ENCODE measurements at places on chromosomes 3 and 15.

DNA sequence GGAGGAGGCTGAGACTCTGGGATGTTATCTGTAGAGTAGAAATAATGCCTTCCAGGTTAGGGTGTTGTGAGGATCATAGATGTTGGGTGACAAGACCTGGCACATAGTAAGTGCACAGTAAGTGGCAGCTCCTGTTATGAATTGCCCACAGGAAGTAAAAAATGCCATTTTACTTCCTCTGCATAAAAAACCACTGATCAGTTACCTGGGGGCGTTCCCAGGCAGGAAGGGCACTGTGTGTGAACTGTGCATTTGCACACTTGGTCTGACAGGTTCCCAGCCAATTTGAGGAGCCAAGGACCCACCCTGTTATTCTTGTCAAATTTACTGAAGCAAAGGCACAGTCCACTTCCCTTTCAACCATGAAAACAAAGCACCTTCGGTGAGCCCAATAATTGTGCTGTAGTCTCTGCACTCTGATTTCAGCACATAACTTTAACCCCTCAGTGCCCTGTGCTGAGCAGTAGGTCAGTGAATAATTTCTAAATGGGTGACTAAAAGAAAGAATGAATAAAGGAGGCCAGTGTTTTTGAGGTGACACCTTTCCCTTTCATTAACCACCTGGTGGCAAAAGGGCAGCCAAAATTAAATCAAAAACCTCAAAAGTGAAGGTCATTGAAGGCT, 85.8 kb upstream of the ARHGEF3 start:
- DNase-seq, result no peak

GRCh38 chr3:169215461-169216352, 447.8 kb downstream of the MECOM start:
- DNase-seq, result no peak

- no peak for DNase-seq
Measured at GRCh38 chr3:64739971-64740631, 52.3 kb upstream of the ADAMTS9 start.

DNA sequence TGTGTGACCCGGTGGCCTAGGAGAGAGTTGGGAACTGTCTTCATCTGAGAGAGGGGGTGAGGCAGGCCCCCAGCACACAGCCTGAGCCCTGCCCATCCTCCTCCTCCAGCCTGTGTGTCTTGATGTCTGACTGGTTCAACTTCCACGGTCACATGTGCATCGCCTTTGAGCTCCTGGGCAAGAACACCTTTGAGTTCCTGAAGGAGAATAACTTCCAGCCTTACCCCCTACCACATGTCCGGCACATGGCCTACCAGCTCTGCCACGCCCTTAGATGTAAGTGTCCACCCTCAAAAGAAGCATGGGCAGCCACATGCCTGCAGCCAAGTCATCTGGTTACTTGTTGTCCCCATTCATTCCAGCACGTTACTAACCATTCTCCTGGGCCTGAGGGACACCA, 10.1 kb downstream of the CLK3 start:
- DNase-seq, result no peak

GRCh38 chr3:28103861-28104260, 137.6 kb upstream of the CMC1 start:
- DNase-seq, result no peak

GRCh38 chr3:133237380-133237779, 162.5 kb upstream of the BFSP2 start:
- no peak for DNase-seq

DNA sequence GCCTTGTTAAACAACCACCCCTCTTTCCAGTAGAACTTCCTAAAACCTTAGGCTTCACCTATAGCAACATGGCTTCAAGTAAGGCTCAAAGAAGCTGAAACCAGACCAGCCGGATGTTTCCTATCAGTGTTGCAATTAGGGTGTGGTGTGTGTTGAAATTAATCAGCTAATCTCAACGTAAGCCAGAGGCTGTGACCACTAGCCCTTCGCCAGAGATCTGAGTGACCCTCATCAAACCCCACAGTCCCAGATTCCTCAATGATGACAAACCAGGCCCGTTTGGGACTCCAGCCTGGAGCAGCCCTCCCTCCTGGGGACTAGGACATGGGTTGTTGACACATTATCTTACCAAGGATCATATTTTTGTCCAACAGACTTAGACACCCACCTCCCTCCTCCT, 27.3 kb downstream of the CYP11A1 start:
- no peak for DNase-seq

DNA sequence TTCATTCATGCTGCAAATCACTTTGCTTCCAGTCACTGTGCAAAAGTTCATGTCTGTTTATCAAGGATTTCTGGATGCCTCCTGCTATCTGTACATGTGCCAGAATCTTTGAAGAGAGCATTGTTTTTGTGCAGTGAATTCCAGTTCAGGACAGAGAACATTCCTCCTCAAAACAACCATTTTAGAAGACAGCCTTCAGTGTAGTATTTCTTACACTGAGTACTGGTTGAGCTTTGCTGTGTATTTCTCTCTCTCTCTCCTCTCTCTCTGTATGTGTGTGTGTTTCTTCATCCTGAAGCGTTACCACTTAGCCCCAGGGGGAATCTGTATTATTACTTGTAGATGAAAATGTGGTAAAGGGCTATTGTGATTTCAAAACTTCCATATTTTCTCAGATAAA, 123.8 kb upstream of the CHL1 start:
- DNase-seq, result no peak

- DNase-seq, result no peak
Measured at GRCh38 chr15:62821384-62822131, 221.0 kb upstream of the TPM1 start.

DNA sequence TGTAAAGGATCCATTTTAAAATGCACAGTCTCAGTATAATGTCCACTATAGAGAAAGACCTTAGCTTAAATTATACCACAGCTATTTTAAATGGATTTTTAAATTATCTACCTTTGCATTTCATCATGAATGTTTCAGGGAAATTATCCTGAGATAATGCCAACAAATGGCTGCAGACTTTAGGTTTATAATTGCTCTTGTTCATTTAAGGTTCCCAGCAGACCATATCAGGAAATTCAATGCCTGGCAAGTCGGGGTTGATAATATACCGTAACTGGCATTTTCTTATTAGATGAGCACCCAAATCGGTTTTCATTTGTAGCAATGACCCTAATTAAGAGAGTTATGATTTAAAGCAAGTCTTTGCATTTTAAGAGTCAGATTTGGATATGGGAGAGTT, 227.1 kb upstream of the ARRDC4 start:
- DNase-seq, result no peak
